ENCODE measurements at places on chromosomes 16 and 17.

DNA sequence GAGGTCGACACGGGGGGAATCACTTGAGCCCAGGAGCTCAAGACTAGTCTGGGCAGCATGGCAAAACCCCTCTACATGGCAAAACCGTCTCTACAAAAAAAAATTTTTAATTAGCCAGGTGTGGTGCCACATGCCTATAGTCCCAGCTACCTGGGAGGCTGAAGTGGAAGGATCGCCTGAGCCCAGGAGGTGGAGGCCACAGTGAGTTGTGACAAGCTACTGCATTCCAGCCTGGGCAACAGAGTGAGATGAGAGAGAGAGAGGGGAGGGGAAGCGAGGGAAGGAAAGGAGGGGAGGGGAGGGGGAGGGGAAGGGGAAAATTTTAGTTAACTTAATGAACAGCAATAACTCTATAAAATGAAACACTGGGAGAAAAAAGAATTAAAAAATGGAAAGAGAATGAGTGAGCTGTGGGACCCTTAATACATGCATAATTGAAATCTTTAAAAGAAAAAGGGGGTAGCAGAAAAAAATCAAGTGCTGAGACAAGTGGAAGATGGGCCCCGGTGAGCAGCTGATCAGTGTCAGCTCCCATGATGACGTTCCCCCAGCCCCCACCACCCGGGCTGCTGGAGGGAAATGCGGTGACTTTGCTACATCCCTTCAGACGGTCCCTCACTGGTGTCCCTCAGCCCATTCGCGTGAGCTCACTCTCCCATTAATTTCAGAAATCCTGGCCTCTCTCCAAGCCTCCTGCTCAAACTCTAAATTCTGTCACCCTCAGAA lies 2.7 kb downstream of the ASGR2 start:
- DNase-seq = no peak

GRCh38 chr16:19810817-19811731 lies 73.6 kb downstream of the GPRC5B start:
- DNase-seq = no peak

DNA sequence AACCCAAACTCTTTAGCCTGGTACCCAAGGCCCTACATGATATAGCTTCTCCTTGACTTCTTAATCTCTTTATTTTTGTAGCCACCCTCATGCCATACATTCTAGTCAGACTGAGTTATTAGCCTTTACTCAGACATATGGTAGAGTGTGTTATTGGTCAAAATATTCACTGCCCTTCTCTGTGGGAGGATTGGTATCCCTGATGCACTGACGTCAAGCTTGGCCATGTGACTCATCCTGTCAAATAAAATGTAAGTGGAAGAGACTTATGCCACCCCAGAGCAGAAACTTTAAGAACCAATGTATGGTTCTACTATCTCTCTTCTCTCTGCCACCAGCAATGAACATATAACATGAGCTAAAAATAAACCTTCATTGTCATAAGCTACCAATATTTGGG lies 12.2 kb upstream of the BEAN1 start:
- no peak for DNase-seq

- DNase-seq = no peak
Measured at GRCh38 chr16:14109077-14109775, 38.1 kb downstream of the MRTFB start.

GRCh38 chr16:55046916-55047315 lies 116.3 kb downstream of the IRX5 start:
- DNase-seq = no peak

DNA sequence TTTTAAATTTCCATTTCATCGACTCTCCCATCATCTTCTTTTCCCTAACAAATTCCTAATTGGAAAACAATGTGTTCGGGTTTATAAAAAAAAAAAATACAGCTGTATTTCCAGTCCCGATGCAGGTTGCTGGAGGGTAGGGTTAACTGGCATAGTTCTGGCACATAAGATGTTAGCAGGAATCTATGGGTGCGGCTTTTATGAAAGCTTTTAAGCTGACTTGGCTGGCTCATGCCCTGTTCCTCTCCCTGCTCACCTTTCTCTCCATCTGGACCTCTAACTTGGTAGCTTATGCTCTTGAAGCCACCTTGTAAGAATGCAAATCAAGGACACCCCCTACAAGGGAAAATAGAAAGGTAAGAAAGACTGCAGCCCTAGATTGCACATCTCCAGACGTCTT lies 33.2 kb upstream of the KCNJ2 start:
- no peak for DNase-seq
